CD4-positive, alpha-beta T cell treated with Interleukin-6 for 4 hours (primary cell): ENCODE measurements at places on chromosomes 1 and 21.
A peak's percentile ranks its signal among the peaks of the same experiment; 100 is the strongest.

GRCh38 chr1:54163051-54163450 lies 10.3 kb upstream of the CDCP2 start:
- DNase-seq = no peak

- no peak for DNase-seq
Observed at GRCh38 chr1:20469406-20470076, 16.5 kb downstream of the CAMK2N1 start.

- DNase-seq = no peak
Observed at GRCh38 chr1:208951908-208952307, 631.6 kb upstream of the CAMK1G start.

GRCh38 chr1:99590578-99591209 lies 55.2 kb upstream of the PALMD start:
- no peak for DNase-seq

- peak; percentile 4 for DNase-seq
Observed at GRCh38 chr1:95384567-95384966, 150.6 kb downstream of the RWDD3 start.

DNA sequence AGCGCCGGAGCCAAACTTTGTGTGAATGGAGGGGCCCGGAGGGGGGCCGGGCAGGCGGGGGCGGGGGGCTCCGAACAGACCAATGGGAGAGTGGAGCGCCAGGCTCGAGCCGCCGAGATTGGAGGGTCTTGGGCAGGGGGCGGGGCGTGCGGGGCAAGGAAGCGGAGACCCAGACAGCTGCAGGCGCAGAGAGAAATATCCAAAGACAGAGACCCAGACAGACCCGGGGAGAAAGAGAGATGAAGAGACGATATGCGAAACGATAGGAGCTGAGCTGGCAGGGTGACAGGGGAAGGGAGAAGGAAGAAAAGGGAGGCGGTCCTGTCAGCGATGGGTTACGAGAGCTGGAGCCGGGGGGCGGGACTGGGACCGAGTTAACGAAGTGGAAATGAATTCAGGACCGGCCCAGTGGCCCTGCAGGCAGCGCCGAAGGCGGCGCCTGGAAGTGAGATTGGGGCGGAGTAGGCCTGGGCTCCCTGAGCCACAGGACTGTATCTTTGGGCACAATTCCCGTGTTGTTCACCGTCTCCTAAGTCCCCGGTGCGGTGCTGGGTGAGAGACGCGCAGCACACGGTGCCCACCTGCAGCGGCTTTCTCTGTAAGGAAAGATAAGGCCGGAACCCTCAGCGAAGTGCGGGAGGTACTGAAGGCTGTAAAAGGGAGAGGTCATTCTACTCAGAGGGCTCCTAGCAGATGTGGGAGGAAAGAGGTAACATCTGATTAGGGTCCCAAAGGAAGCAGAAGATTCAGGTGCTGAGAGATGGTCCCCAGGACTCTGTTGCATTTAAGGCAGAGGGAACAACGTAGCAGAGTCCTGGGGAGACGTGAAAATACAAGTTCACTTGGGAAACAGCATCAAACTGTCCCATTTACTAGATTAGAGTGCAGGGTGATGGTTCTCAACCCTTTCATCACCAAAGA lies 543 bp upstream of the KCNJ10 start:
- DNase-seq = peak; percentile 85
